ENCODE measurements at places on chromosomes 4 and X.

GRCh38 chr4:27148211-27148895 lies 287.7 kb downstream of the STIM2 start:
- DNase-seq, result no peak

DNA sequence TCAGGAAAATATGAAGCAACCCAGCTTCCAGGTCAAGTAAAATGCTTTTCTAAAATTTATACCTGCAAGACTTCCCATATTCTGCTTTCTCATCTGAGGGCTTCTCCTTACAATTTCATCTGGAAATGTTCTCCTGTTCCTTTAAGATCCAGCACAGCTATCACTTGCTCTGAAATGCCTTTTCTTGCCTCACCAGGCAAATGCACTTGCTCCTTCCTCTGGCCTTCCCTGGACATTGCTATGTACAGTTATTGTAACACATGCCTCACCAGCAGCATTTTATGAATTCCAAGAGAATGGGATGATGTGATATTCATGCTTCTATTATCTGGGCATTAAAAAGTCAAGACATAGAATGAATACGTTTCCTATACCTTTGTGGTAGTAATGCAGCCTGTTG lies 842.1 kb upstream of the INTU start:
- no peak for DNase-seq

DNA sequence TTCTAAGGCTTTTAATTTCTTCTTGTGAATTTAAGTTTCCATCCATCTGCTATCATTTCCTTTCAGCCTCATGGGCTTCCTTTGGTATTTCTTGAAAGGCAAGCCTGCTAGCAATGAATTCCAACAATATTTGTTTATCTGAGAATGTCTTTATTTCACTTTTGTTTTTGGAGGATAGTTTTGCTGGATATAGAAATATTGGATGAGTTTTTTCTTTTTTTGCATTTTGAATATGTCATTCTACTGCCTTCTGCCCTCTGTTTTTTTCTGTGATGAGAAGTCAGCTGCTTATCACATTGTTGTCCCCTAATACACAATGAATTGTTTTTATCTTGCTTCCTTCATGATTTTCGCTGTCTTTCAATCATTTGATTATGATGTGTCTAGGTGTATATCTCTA lies 13.2 kb upstream of the SORCS2 start:
- no peak for DNase-seq

DNA sequence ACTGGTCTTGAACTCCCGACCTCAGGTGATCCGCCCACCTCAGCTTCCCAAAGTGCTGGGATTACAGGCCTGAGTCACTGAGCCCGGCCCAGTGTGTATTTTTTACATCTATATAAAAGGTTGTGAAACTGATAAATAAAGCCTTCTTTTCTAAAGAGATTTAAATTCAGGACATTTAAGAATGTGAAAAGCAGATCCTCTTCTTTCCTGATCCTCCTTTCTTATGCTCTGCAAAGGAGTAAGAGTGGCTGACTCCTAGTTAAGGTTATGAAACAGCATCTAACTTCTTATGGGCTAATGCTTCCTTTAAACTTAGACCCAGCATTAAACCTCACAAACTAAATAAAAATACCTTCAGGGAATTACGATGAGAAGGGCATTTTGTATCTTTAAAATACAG lies 197.7 kb upstream of the MAB21L2 start:
- no peak for DNase-seq

DNA sequence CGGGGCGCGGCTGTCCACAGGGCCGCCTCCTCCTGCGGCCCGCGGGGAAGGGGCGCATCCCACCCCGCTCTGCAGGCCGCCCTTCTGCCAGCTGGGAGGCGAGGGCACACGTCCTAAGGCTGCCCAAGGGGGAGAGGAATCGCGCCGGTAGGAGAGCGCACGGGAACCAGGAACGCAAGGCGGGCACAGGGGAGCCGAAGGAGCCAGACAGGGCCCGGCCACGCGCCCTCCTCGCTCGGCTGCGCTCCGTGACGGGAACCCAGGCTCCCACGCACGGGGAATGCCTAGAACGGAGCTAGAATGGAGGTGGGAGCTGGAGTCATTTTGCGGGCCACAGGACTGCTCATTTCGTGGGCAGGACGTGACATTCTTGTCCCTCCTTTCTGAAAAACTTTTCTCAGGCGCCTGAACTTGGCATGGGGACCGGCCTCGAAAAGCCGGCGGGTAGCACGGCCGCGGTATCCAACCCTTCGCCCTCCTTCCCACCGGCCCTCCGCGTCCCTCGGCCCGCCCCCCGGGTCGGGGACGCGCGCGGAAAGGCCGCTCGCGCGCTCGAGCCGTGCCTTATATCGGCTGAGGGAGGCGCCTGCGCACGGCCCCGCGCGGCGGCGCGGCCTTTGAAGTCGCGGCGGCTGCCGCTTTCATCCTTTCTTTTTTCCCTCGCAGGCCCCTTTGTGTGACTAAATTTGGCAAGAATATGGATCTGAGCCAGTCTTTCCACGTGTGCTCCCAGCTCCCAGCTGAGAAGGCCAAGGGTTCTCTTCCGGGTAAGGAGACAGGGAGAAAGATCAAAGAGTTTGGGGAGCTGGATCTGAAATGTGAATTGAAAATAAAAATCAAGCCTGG lies 4.2 kb upstream of the LEF1 start:
- DNase-seq, result no peak

DNA sequence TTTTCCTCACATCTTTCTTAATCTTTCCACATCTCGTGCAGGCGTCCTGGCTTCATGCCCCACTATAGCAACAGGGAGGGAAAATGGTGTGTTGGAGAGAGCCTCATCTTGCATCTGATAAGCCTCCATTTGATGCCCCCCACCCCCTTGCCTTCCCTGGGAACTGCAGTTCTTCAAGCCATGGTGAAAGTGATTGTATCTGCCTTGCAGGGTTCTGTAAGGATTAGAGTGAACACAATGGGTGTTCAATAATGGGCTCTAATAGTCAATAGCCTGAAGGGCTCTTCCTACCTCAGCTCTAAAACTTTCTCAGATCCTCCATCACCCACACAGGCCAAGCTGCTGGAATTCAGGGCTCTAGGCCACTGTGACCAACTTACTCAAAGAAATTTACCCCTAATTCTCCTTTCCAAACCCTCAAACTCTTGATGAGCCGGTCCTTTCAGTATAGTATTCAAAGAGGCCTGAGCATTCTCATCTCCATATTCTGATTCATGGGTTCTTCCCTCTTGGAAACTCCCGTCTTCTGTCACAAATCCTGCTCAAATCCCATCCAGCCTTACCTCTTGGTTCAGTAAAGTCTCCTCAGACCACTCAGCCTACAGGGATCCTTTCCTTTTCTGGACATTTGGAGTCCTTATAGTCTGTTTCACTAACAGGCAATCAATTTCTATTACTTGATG lies 128.3 kb upstream of the TRIM2 start:
- no peak for DNase-seq

DNA sequence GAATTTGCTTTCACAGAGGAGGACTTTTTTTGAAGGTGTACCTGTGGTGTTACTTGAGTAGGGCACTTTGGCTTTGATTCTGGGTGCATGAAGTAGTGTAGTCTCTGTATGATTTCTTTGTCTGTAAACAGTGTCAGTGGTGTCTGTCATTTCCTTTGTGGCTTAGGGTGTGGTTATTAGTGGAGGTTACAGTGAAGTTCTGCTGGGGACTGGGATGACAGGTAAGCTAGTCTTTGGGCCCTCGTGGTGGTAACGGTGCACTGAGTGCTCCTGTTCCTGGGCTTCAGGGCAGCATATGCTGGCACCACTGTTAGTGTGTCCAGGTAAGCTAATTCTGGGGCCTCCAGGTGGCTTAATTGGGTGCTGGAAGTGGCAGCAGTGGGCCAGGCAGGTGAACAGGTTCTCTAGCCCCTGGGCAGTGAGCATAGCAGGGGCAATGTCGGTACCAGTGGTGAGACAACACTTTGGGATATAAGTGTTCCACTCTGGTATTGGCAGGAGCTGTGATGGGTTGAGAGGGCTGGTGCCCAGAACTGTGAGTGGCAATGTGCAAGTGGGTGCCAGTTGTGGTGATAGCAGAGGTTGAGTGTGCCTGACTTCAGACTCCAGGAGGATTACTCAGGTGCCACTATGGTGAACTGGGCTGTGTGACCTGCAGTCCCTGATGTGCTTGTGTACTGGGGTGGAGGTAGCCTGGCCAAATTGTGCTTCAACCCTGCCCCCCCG lies 26.0 kb upstream of the VSIG1 start:
- no peak for DNase-seq

DNA sequence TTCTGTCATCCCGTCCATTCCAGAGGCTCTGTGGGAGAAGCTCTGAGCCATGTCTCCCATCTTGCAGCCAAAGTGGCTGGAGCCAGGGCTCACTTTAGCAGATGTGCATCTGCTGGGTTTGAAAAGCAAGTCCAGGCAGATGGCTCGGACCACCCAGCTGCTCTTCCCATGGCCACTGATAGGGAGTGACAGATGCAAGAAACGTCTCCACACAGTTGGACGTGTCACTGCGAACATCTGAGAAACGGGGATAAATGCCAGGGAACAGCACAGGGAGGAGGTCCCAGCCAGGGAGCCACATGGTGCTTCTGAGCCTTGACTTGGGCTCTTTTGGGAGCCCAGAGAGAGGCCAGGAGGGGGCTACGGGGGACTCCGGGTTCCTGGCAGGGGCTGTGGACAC lies 242.3 kb downstream of the AFAP1 start:
- no peak for DNase-seq

DNA sequence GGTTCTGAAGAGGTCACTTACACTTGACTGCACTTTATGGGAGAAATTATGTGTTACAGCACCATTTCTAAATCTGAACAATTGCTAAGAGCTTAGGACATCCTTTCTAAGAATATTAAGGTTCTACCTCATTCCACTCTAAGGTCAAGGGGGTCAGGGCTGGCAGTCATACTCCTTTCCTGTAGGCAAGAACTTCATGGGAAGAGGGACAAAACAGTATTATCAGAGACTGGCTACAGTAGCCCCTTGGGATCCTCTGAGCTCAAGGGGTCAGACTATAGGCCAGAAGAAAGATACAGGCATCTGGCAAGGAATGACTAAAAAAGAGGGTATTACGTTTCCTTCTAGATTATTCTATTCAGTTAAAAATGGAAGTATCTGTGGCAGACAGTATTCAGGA lies 115.1 kb downstream of the RASL11B start:
- no peak for DNase-seq
